ENCODE measurements at places on chromosomes 1 and 21.

DNA sequence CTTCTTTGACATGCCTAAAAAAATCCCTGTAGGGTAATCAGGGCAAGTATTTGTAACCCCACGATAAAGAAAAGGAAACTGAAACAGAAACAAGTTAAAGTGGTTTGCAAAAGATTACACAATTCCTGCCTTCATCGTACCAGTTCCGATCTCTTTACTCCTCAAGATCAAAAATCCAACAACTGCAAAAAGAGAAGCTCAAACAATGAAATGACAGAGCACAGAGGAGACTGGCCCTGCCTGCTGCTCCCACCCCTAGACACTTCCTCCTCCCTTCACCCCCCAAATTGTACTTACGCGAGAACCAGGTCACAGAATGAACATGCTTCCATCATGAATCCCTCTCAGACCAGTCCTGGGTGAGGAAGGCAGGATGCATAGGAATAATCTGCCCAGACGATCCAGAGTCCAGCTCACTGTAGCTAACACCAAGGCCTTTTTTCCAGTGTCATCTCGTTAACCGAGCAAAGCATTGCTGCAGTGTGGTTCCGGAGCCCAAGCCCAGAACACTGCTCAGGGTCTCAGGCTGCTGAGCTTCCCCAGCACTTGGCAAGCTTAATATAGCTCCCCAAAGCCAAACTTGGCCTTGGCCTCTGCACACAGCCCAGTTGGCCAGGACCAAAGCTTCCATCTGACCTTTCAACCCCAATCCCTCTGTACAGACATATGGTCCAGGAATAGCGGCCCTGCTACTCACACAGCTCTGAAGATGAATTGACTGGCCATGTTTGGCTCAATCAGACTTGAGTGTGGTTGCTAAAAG is 20.3 kb downstream of the RXRG start:
- H3K27me3 ChIP-seq: no peaks in the 10 kb centered on the region
- H3K36me3 ChIP-seq: no peaks in the 10 kb centered on the region
- peak overlapping the region; percentile 76 for H3K27ac ChIP-seq
- DNase-seq: no peak
- no peak overlapping the region for H3K4me3 ChIP-seq
- peaks cover 39% of the 10 kb centered on the region for H3K4me1 ChIP-seq

GRCh38 chr1:42824481-42825035 is 7.4 kb upstream of the SVBP start:
- H3K4me3 ChIP-seq: no peak overlapping the region
- no peak for DNase-seq
- no peak overlapping the region for H3K27ac ChIP-seq
- peaks cover 12% of the 10 kb centered on the region for H3K4me1 ChIP-seq

DNA sequence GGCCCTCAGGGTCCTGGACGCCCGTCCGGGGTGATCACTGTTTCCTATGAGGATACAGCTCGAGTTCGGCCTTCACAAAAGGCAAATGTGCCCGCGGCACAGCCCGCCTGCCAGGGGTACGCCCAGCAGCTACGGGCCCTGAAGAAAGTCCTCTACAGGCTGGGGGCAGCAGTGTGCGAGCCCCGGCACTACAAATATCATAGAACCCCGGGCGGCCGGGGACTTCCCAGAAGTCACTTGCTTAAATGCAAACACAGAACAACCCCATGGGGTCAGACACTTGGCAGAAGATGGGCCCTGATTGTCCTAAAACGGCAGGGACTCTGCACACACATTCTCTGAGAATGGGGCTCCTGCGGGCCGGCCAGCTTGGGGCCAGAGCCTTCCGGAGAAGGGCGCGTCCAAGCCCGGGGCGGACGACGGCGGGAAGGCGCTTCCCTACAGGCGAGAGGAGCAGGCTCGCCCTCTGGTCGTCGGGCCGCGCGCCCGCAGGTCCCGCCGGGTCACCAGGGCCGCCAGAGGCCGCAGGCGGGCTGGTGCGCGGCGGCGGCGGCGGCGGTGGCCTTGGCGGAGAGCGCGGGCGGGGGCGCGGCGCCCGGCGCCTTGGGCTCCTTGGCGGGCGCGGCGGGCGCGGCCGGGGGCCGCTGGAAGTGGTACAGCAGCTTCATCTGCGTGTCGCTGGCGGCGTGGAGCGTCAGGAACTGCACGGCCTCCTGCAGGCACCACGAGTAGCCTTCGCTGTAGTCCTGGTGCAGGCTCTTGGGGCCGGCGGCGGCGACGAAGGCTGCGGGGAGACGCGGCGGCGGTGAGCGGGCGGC is 888 bp downstream of the HES5 start:
- peak; percentile 91 for DNase-seq
- H3K4me1 ChIP-seq: peaks cover 66% of the 10 kb centered on the region
- H3K36me3 ChIP-seq: no peaks in the 10 kb centered on the region
- H3K4me3 ChIP-seq: peak overlapping the region; percentile 46

- H3K4me3 ChIP-seq: no peak overlapping the region
- no peak for DNase-seq
- no peaks in the 10 kb centered on the region for H3K4me1 ChIP-seq
- no peaks in the 10 kb centered on the region for H3K36me3 ChIP-seq
Measured at GRCh38 chr1:226748306-226748705, 9.2 kb upstream of the ITPKB start.

GRCh38 chr1:20551161-20551560 is 1.2 kb upstream of the FAM43B start:
- H3K4me1 ChIP-seq: peaks cover 15% of the 10 kb centered on the region
- no peak overlapping the region for H3K4me3 ChIP-seq
- no peaks in the 10 kb centered on the region for H3K36me3 ChIP-seq
- no peak for DNase-seq

DNA sequence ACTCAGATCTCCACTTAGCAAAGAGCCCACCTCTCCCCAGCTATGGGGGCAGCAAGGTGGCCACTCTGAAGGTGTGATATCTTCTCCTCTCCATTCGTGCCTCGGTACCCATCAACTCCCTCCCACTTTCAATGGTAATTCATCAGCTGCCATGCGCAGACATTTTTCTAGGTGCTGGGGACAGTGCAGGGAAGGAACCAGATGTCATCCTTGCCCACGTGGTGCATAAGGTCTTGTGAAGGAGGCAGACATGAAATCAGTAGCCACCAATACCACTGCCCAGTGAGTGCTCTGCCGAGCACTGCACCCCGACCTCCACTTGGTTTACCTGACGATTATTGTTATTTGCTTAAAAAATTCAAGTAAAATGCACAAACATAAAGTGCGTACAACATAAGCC is 76.3 kb upstream of the CSF3R start:
- no peak overlapping the region for H3K4me3 ChIP-seq
- no peaks in the 10 kb centered on the region for H3K4me1 ChIP-seq
- DNase-seq: no peak
- H3K27me3 ChIP-seq: no peaks in the 10 kb centered on the region
- no peaks in the 10 kb centered on the region for H3K36me3 ChIP-seq

All from upper lobe of left lung (tissue), 6 donors.